Stimulated activated memory B cell treated with anti-CD40 and anti-IgM and Interleukin-4, amounts not matched to agents 10 μg/mL and 1 μg/mL and 100 μg/mL, for 72 hours (primary cell): ENCODE measurements at places on chromosomes 7 and 10.

- no peak for ATAC-seq
Measured at GRCh38 chr7:150867605-150868004, 15.3 kb downstream of the AOC1 start.

DNA sequence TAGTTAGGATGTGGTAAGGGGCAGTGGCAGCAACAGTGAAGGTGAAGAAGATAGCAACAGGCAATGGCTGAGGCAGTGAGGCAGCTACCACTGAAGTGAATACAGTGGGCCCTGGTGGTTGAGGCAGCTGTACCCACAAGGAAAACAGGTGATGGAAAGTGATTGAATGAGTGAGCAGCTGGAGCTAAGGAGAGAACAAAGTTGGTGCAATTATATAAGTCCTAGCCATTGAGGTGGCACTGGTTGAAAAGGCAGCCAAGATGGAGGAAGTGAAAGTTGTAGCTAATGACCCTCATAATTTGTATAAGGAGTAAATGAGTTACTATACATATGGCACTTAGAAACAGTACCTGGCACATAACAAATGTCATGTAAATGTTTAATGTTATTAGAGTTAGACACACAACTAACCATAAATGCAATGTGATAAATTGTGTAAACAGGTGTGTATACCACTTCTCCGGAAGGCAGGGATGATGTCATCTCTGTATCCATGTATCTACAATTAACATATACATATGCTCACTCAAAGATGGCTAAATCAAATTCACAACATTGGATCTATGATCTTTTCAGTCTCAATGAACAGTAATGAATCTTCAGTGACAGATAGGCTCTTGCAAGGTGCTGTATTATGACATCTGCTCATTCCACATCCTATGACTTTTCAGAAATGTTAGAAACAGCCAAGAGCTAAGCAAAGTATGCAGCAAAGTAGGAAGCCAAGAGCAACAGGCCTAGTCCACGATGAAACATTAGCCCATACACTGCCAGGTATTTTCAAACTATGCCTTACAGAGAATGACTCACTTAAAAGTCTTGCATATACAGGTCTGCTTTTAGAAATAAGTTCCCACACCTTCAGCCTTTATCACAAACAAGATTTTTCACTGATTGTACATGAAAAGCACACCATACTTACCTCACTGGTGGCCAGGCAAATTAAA lies 10.7 kb downstream of the XPNPEP1 start:
- peak; percentile 92 for ATAC-seq

DNA sequence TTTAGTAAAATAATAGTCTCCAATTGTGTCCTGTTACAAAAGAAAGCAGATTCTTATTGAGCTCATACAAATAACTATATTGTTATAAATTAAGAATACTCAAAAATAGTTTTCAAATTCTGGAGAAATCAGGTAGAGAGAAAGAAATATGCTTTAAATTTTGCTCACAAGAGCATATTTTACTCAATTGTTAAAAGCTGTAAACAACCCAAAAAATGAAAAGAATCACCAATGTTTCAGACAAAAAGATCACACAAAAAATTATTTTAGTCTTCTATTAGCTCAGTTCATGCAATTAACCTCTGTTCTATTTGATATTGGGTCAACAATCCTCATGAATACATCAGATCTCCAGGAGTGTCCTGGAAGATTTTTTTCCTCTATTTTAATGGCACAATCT lies 18.6 kb upstream of the TRPV6 start:
- no peak for ATAC-seq

DNA sequence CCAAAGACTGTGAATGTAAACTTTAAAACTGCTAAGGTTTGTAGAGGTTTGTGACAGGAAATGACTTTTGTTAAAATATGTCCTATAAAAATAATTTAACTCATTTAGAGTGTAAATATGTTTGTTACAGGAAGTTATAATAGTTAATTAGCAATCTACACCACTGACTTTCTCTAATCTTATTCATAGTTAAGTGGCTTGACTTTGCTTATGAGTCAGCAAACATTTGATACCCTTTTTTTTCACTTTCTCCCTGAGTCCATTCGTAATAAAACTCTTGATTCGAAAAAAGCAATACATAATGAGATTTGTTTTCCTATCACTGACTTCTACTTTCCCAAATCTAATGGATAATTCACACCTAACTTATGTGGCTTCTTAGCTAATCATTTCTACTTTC lies 317.7 kb upstream of the SEMA3C start:
- no peak for ATAC-seq

GRCh38 chr7:135330088-135330487 lies 96.5 kb downstream of the STRA8 start:
- no peak for ATAC-seq

- ATAC-seq: no peak
Measured at GRCh38 chr7:127245607-127246006, 7.1 kb downstream of the GRM8 start.

DNA sequence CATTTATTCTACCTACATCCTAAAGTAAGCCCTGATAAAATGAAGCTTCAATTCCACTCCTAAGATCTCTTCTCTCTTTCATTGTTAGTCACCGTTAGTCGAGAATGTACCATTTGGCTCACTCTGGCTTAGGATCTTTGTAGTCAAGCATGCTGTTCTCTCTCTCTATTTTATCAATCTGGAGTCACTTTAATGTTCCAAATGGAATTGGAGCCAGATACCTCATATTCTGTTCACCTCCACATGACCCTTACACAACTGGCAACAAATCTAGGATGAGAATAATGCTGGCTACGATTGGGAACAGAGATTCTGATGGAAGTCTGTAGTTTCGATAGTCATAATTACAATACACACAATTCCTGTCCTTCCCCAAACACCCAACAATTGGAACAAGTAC lies 213.7 kb downstream of the TWIST1 start:
- ATAC-seq: no peak

- no peak for ATAC-seq
Measured at GRCh38 chr7:127154101-127154500, 98.6 kb downstream of the GRM8 start.

- no peak for ATAC-seq
Measured at GRCh38 chr10:124842721-124843120, 41.1 kb downstream of the ABRAXAS2 start.

- ATAC-seq: no peak
Measured at GRCh38 chr7:1534330-1535099, 4.0 kb downstream of the MAFK start.
